ENCODE measurements at places on chromosomes 7 and 10.

GRCh38 chr10:132477066-132477397 lies 60.6 kb upstream of the INPP5A start:
- no peak for DNase-seq

DNA sequence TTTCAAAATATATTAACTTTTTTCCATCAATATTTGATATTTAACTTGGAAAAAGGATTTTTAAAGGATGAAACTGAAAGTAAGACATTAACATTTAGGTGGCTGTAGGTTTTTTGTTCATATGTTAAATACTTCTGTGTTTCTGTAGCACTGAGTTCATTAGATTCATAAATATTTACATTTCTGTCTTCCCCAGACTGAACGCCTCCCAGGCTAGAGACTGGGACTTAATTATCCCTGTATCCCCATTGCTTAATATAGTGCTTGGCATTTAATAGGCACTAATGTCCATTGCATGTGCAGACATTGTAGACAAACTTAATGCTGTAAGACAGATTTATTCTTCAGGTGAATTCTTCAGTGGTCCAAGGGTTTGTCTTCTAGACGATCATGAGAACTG lies 7.4 kb downstream of the PTPN12 start:
- DNase-seq: no peak

GRCh38 chr10:103941801-103942200 lies 23.8 kb upstream of the STN1 start:
- no peak for DNase-seq

DNA sequence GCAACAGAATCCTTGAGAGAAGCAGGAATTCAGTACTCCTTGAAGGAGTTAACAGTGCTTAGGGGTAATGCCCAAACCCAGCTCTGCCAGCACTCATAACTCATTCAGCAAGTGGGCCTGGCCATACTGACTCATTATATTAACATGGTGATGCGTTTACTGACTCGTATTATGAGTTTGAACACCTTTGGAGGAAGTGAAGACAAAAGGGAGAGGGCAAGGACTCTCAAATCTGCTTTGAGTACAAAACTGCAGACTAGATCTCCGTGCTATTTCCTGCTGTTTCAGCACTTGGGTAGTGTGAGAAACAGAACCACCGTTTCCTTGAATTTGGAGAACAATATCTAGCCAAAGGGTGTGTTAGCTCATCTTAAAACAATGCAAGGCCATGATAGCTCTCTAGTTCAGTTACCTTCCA lies 30.8 kb downstream of the SLC16A9 start:
- no peak for DNase-seq

DNA sequence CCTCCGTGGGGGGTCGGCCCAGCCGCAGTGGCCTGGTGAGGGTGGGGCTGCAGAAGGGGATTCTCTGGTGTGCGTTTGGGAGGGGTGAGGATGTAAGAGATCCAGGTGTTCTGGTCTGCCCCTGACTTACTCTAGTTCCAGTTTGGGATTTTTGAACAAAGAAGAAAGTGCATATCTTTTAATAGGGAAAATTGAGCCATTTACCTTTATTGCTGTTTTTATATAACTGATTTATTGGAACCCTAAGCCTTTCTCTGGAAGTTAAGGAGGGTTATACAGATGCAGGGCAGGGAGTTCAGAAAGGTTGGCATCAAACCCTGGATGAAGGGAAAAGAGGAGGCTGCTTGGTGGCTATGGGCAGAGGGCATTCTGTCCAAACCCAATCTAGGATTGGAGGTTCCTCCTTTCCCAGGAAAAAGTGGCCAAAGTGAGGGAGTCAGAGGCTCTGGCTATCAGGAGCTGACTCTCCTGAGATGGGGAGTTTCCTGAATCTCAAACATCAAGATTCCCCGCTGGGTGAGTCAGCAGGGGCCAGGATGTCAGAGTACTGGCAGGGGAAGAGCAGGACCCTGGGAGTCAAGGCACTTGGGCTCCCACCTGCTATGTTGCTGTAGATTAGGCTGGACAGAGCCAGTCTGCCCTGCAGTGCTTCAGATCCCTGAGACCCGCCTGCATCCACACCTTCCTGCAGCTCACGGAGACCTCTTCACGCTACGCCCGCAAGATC lies 67.5 kb downstream of the CLIP2 start:
- no peak for DNase-seq

DNA sequence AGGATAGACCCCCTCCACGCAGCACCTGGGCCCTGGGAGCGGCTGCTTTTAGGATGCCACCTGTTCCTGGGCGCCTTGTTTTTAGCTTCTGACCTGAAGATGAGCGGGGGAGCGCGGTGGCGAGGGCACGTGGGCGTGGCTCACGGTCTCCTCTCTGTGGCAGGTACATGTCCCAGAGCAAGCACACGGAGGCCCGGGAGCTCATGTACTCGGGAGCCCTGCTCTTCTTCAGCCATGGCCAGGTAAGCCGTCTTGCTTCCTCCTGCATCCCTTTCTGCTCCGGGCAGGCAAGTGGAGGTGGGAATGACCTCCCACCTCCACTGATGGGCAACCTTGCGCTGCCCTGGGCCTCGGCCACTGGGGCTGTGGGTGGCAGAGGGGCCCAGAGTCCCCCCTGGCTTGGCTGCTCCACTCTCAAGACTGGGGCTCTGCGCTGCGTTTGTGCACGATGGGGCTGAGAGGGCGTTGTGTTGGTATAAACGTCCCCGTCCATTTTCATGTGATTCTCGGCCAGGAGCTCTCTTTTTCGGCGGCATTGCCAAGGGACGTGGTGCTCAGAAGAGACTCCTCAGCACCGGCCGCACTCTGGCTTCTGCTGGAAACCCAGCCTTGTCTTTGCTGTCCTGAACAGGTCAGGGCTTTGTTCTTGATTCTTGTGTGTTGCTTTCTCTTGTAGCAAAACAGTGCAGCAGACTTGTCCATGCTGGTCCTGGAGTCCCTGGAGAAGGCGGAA lies 9.7 kb downstream of the GET4 start:
- DNase-seq: no peak

GRCh38 chr10:49612513-49613164 lies 1.2 kb upstream of the CHAT start:
- no peak for DNase-seq

- no peak for DNase-seq
Observed at GRCh38 chr7:130794619-130794922, 60.6 kb upstream of the KLF14 start.

DNA sequence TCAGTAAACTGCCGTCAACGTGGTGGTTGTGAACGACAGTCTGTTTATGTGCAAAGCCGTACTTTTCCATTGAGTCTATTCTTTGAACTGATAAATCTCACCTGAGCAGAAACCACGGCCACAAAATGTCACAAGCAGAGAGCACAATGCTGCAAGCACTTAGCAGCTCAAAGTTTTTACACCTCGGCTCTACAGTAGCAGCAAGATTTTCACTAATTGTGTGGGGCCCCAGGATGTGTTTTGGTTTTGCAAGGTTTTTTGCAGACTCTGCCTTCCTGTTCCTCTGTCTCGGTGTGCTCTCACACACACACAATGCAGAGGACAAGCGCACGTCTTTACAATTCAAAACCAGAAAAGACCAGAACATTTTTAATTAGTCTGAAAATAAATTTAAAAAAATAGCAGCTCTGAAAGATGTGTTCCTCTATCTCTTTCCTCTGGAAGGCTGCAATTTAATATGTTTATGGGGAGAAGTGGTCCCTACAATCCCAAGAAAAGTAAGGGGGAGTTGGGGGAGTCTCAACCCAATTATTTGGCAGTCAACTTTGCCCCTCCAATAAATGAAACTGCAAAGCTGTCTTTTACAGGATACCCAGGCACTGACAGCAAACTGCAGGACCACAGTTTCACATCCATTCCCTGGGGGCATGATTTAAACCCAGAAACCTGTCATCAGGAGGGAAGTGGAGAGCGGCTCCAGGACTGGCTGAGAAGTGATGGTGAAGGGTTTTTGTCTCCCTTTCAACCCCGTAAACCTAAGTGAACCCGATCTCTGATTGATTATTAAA lies 73.8 kb upstream of the SFMBT2 start:
- no peak for DNase-seq

DNA sequence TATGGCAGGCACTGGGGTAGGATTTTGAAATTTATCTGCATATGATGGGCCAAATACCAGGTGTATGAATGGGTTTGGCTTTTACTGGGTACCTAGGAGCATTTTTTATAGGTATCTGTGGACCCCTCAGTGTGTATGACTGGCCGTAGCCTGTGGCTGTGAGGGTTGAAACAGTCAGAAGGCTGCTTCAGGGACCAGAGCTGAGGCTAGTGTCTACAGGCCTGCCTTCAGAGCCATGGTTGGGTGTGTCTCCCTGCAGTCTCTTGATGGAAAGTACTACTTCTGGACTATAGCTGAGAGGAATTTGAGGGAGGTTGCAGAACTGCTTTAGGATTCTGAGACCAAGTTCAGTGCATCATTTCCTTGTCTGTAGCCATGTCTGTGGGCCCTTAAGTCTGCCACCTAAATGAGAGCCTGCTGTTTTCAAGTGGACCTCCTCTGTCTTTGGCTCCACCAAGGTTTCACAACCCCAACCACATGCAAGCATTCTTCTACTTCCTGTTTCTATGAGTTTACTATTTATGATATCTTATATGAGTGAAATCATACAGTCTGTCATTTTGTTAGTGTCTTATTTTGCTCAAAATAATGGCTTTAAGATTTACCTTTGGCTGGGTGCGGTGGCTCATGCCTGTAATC lies 19.9 kb upstream of the ZNF138 start:
- no peak for DNase-seq

DNA sequence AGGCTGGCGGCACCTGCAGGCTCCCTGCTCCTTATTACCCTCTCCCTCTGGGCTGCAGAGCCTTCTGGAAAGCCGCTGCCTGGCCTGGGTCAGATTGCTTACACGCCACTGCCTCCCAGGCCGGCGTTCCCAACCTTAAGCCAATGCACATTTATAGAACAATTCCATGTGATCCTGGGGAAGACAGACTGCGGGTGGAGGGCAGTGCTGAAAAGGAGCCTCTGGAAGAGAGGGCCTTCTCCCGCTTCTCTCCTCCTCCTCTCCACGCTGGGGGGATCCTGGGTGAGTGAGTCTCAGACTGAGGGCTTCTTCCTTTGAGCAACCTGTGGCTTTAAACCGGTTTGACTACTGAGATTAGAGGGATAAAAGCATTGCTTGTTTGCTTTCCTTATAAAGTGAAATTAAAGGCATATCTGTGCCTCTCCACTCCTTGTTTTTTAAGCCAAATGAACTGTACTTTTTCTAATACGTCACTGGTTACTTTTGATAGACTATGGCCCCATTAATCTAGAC lies 5.5 kb downstream of the TACC2 start:
- DNase-seq: peak; percentile 4

- no peak for DNase-seq
Observed at GRCh38 chr7:1078519-1078918, 9.4 kb upstream of the GPER1 start.

GRCh38 chr7:139334399-139335150 lies 6.6 kb upstream of the FMC1 start:
- DNase-seq: no peak

Measured in cerebellar nuclear complex (tissue), 1 donor.